ENCODE measurements at places on chromosomes 1 and 21.

DNA sequence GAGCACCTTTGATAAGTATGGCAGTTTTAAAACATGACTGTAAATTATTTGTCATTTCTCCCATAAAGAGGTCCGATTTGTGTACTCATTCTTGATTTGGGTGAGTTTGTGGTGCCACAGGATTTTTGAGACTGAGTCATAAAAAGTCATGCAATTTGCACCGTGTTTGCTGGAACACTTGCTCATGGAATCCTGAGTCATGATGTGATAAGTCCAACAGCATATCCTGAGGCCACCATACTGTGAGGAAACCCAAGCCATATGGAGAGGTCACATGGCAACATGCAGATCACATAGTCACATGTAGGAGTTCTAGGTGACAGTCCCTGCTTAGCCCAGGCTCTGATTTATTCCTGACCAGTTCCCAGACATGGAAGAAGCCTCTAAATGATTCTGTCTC is 40.8 kb upstream of the PRRX1 start:
- DNase-seq: no peak

DNA sequence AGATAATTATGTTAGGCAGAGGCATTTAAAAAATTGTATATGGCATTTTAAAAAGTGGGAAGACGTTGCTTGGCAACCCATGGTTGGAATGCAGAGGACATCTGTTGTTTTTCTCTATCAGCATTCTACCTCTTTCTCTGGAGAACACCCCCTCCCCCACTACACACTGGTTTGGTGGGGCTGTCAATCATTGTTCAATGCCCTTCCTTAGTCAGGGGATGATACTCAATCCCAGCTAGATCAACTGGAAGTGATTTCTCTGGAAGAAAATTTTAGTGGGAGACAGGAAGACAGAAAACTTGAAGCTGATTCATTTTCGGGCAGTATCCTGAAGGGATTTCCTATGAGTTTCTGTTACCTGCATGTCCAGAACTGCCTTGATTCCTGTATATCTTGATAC is 35.7 kb upstream of the CAP1 start:
- no peak for DNase-seq

GRCh38 chr21:15442743-15443469 is 286.9 kb upstream of the USP25 start:
- no peak for DNase-seq

DNA sequence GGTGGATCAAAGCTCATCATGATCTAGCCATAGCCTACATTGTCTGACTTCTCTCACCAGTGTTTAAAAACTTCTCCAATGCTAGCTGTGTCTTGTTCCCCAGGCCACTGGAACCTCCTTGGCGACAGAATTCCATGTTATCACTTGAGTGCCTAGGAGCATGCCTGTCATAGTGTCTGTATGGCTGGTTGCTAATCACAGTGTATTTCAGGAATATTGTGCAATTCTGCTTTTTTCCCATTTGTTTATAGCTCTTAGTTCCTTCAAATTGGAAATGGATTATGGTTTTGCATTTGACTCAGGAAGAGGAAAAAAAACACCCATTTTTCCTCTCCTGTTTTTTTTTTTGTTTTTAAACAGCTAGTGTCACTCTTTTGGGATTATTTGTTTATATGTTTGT is 25.5 kb downstream of the ROR1 start:
- DNase-seq: no peak

DNA sequence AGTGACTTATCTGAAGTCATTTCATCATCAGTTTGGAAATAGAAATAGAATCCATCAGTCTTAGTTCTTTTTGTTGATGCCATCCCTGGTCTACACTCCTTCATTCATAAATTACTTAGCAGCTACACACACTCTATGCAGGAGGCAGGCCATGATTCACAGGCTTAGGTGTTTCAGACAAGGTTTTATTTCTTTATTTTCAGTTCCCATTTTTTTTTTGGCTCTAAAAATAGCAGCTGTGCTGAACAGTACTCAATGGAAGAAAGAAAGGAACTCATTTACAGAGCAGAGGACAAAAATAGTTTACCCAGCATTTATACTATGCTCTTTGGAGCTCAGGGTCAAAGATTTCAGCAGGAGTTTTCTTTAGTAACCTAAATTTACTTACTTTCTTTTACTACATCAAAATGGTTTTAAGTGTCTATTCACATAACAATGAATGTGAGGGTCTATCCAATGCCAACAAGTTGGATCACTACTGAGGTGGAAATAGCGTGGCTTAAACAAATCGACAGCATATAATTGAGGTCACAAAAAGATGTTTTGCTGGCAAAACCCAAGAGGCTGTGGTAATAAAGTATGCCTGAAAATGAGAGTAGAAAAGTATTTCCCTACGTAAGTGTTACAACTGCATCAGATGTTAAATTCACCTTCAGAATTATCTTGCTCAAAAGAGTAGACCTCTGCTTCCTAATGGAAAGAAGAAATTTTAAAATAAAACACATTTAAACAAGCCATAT is 7.7 kb downstream of the KRTAP19-8 start:
- DNase-seq: no peak

- DNase-seq: peak; percentile 53
These were observed 3.5 kb upstream of the KRTAP27-1 start for GRCh38 chr21:30340714-30341573.

DNA sequence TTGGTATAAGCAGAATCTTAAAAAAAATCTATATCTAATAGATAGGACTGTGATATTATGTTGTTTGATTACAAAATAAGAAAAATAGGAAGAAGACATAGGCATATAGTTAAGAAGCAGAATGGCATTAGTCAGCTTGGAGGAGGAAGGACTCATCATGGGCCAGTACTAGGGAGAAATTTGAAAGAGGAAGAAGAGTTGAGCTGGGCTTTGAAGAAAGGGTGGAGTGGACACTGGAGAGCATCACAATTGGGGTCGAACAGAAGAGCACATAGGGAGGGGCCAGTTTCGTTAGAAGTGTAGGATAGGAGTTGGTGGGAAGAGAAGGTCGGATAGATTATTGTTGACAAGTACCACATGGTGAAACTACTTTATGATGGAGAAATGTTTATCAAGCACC is 129.3 kb downstream of the CACHD1 start:
- no peak for DNase-seq

DNA sequence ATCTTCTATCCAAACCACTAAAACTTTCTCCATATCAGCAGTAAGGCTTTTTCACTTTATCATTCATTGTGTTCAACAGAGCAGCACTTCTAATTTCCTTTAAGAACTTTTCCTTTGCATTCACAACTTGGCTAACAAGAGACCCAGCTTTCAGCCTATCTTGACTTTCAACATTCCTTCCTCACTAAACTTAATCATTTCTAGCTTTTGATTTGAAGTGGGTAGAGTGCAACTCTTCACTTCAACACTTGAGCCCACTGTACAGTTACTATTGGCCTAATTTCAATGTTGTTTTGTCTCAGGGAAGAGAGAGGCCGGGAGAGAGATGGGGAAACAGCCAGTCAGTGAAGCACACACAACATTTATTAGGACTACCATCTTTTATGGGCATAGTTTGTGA is 2.0 kb downstream of the UBE2G2 start:
- DNase-seq: no peak

GRCh38 chr1:5950994-5951785 is 41.0 kb downstream of the NPHP4 start:
- DNase-seq: no peak

DNA sequence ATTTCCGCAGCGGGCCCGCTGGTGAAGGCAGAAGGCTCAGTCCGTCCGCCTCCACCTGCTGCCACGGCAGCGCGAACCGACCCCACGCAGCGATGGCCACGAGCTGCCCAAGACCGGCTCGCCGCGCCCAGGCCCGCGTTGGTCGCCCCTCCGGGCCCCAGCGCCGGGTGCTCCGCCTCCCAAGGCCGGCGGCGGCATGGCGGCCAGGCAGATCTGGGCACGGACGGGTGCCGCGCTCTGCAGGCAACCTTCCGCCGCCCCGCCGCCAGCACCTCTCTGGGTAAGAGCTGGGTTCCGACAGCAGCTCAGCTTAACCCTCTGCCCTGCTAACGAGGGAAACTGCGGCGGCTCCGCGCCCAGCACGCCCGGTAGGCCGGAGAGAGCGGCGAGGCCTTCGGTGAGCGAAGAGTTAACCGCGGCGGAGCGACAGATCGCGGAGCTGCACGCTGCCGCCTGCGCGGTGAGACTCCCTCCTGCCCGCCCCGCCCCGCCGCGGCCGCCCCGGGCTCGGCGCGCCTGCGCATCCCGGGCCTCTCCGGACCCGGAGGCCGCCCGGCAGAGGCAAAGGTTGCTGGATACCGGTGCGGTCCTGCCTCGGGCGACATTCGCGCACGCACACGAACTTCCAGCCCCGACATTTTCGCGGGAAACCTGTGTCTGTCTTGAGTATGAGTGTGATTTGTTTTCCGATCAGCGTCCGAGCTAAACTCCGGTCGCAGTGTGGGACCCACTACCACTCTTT is at the start of gene C1orf53:
TSS of gene C1orf53 (plus strand) at position 177 of the 742 bp plus-strand sequence. CDS start at position 197, 20 bp downstream.
- peak; percentile 98 for DNase-seq

DNA sequence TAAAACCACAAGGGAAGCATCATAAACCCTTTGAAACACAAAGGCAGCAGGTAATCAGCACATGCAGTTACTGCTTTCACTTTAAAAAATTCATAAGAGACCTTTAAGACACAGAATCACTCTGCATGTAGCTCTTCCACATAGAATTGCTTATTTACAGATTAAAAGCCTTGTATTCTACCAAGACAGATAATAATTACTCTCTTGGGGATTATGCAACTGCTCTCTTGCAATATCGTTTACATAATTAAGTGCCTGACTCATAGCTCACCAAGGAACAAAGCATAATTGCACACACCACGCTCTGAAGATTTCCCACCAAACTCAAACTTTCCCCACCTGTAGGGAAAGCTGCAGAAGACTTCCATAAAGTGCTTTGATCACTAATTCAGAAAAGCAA is 87.9 kb downstream of the VAV3 start:
- DNase-seq: no peak

- no peak for DNase-seq
These were observed 113.9 kb upstream of the RGS1 start for GRCh38 chr1:192461684-192462083.

GRCh38 chr1:1361982-1362423 is 3.6 kb upstream of the MXRA8 start:
- DNase-seq: no peak

DNA sequence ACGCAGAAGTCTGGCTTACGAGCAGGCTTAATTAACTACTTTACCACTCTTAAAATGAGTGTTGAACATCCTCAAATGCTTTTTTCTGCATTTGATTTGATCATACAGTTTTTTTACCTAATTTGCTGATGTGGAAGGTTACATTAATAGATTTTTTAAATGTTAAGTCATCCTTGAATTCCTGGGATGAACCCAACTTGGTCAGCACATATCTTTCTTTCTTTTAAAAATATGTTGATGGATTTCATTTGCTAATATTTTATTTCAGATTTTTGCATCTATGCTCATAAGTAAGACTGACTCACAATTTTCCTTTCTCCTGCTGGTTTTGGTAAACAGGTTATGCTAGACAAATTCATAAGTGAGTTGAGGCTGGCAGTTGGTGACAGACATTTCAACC is 82.9 kb downstream of the LHX4 start:
- no peak for DNase-seq

DNA sequence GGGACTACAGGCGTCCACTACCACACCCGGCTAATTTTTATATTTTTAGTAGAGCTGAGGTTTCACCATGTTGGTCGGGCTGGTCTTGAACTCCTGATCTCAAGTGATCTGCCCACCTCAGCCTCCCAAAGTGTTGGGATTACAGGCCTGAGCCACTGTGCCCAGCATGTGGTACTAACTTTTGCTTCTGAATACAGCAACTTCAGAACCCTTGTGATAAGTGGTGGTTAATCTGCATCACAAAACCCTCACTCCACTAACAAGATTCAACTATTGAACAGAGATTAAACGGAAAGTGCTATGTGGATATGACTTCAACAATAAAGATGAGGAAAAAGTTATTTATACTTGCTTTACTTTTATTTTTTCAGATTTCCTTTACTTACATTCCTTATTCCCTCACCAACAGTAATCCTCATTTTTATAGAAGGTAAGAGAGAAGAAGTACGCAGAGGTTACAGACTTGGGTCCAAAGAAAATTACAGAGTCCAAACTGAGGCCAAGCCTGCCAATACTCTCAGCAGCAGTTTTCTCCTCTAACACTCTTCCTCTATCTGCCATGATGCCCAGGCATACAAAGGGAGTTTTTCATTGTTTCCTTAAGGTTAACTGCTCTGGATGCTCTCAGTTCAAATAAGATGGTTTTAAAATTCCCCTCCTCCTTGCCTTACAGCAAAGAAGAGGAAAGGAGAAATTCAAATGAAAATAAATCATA is 44.3 kb downstream of the SLC16A1 start:
- DNase-seq: no peak

- no peak for DNase-seq
These were observed 2.0 kb downstream of the TNFSF18 start for GRCh38 chr1:173048621-173049321.

- no peak for DNase-seq
These were observed 621.9 kb downstream of the LRRIQ3 start for GRCh38 chr1:73576083-73576482.

DNA sequence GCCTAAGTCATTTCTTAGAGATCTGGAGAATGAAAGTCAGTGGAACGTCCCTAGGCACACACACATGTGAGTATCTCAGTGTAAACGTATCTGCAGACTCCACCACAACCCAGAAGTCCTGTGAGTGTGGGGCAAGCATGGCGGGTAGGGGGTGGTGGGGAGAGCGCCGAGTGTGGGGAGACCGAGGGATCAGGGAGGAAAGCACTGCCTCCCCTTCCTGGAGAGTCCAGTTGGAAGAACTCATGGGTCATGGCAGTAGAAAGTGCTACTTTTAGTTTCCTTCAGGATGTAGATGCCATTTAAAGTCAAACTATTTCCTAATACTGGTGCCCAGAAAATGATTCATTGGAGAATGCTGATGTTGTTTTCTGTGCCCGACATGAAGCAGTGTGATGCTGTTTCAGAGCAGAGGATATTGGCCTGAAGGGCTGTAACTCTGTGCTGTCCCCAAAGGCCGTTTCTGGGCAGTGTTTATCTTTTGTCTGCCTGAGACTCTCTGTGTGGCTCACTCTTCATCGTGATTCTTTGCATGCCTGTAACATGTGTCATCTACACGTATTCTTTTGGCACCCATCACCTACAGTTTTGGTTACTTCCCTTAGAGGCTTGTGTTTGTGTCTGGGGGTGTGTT is 45.7 kb upstream of the TSPAN2 start:
- no peak for DNase-seq

DNA sequence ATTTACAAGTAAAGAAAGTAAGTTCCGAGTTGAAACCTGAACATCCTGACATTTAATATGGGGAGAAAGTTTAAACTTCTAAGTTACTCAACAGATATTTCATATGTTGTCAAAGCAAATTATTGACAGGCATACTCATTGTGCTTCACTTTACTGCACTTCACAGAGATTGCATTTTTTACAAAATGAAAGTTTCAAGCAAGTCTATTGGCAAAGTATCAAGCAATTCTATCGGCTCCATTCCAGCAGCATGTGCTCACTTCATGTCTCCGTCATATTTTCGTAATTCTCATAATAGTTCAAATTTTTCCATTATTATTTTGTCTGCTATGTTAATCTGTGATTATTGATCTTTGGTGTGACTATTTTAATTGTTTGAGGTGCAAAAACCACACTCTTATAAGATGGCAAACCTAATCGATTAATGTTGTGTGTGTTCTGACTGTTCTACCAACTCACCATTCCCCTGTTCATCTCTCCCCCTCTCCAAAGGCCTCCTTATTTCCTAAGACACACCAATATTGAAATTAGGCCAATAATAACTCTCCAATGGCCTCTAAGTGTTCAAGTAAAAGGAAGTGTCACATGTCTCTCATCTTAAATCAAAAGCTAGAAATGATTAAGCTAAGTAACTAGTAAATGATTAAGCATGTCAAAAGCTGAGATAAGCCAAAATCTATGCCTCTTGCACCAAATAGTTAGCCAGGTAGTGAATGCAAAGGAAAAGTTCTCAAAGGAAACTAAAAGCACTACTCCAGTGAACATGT is 68.2 kb upstream of the BCL9 start:
- DNase-seq: no peak

GRCh38 chr1:238647877-238648276 is 738.5 kb upstream of the CHRM3 start:
- DNase-seq: peak; percentile 27
